ENCODE measurements at places on chromosomes 11 and 22.
A peak's percentile ranks its signal among the peaks of the same experiment; 100 is the strongest.

DNA sequence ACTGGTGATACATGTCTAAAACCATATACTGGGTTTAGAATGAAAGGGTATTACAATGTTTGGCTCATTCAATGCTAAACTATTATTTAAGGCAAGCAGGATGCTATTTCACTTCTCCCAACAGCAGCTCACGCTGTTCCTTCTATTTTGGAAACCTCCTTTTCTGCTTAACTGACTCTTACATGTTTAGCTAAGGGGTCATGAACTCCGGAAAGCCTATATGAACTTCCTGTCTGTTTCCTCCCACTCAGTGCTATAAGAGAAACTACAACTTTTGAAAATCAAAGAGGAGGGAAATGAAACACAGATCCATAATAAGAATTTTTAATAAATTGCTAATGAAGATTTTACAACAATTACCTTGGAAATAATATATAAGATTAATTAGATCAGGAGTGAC is 30.9 kb downstream of the SLC36A4 start:
- no peak for DNase-seq

DNA sequence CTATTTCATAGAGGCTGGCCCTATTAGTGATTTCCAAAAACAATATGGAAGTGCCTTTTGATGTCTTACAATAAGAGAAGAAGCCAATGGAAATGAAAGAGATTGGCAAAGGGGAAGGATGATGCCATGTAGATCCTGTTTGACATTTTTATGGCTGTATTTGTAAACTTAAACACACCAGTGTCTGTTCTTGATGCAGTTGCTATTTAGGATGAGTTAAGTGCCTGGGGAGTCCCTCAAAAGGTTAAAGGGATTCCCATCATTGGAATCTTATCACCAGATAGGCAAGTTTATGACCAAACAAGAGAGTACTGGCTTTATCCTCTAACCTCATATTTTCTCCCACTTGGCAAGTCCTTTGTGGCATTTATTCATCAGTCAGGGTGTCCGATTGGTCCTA is 91.4 kb downstream of the CD44 start:
- DNase-seq, result no peak

DNA sequence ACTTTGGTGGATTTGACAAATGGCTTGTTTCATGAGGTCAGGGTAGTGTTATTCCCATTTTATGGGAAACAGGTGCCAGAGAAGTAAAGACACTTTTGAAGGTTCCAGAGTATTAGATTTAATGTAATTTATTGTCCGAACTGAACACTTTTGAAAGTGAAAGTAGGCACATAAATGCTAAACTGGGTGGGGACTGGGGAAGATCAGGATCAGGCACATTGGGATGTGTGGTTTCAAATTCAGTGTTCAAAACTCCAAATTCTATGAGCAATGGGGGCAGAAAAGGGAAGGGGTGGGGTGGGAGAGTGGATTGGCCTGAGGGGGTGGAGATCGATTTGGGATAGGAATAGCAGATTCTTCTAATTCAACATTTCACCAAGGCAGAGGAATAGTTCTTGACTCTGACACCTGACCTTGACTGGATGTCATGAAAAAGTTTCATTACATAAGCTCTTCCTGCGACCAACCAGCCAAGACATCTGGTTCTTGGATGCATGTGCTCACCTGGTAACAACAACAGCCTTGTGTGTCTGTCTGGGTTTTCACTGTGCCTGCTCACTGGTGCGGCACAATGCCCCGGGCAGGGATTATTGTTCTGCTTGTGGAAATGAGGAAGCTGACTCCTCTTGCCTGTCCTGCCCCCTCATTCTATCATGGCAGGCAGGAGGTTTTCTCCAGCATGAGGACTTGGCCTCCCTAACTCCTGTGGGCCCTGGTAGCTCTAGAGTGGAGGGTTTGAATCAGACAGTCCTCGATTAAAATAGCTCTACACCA is 10.8 kb downstream of the PPFIBP2 start:
- DNase-seq, result peak; percentile 13

DNA sequence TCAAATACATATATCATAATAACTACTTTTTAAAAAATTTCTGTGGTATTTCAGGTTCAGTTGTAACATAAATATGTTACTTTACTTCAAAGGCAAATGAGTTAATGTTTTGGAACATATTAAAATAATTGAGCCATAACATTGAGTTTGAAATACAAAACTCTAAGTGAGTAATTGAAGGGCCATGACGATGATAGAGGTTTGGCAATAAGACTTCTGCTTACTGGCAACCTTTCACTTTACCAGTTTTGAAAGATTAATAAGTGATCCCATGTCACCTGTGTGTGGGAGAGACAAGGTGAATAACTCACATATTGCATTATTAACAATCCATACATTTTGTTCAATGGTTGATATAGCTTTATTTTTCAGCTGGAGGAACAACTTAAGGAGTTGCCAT is 144.4 kb downstream of the GRIA4 start:
- no peak for DNase-seq

DNA sequence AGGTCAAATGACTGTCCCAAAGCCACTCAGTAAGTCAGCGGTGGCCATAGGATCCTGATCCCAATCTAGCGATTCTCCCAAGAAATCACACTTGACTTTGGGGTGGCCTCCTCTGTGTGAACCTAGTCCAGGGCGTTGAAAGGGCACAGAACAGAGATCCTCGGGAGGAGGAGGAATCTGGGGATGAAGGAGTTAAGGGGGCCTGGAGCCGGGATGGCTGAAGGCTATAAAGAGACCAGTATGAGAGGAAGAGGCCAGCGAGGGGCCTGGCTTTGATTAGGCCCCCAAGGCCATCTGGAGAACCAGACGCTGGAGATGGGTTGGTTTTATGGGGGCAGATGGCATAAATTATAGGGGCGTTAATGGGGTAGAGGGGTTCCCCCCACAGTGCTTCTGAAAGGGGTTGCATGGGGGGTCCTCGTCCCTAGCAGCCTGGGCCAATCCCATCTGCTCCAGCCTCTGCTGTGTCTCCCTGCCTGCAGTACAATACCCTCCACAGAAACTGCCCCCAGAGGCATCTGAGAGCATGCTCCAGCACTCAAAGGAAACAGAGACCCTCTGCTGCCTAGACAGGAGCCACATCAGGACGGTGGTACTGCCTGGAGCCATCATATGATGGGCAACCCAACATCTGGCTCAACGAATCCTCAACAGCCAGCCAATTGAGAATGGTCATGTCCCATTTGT is 35.2 kb upstream of the TRIM29 start:
- DNase-seq, result no peak

DNA sequence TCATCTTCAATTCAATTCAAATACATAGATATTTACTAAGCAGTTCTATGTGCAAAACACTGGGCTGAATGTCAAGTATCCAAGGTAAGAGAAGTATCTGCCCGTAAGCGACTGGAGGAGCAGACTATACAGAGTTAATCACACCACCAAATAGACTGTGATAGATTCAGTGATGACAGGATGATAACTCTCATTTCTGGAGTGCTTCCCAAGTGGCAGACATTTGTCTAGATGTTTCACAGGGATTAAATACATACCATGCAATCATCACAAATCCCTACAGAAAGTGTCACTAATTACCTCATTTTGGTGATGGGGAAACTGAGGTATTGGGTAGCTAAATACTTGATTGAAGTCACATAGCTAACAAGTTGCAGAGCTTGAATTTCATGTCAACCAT is 508.7 kb upstream of the TENM4 start:
- DNase-seq, result no peak

DNA sequence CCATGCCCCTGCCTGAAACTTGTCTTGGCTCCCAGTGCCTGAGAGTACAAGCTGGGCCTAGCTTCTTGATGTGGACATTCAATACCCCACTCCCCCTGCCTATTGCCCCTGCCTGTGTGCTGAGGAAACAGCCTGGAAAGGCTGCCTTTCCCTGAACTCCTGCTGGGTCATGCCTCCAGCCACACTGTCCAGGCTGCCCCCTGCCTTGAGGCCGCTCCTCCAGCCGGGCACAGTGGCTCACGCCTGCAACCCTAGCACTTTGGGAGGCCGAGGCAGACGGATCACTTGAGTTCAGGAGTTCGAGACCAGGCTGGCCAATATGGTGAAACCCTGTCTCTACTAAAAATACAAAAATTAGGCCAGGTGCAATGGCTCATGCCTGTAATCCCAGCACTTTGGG is 10.1 kb downstream of the CCS start:
- no peak for DNase-seq

DNA sequence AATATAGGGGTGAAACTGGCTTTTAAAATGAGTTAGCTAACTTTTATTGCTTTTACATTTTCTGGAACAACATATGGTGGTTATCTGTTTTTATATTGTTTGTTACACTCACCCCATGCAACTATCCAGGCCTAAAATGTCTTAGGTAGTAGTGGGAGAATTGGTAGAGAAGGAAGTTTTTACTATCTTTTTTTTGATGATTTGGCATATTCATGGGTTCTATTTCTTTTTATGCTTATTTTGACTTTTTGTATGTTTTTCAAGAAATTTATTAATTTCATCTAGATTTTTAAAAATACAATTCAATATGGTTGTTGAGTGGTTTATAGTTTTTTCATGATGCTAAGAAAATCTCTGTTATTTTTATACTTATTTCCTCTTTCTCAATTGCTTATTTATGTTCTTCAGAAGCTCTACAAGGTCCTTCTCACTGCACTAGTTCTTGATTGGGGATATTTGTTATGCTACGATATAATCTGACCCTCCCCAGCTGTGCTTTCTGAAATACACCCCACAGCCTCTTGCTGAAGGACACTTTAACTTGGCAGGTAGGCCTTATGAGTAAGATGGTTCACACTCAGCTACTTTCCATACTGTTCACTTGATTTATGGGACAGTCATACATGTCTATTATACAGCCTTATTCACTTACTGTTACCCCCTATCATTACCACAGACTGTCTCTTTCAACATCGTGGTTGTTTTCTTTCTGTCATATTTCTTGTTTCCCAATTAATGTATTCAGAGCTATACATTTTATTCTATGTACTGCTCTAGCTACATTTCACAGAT is 431.2 kb downstream of the METTL15 start:
- DNase-seq, result no peak

DNA sequence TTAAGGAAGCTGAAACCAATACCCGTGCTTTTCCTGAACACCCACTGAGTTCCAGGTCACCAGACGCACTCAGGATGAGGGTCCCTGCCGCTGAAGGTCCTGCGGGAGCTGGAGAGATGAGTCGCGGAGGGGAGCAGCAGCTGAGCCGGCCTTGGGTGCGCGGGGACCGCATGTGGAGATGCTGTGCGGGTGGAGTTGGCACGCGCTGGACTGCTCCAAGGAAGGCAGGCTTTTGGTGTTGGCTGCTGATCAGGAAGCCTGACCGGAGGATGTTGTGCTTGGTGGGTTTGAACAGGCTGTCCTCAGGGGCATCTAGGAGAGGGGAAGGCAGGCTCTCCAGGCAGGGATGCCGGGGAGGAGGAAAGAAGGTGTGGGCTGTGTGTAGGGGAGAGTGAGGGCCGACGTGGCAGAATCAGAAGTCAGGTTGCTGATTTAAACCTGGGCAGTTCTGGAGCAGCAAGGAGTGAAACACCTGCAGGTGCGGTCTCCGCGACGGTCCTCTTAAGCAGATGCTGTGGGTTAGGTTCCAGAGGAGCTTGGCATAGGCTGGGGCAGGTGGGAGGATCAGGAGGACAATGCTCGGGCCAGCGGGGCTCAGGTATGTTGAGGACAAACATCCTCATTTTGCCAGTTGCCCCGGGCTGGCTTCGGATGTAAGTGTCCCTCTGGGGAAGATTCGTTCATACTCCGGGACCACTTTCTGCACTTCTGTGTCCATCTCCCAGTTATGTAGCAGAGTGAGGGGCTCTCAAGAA is 197.5 kb upstream of the B3GAT1 start:
- no peak for DNase-seq

- DNase-seq, result no peak
Observed at GRCh38 chr11:17117262-17117661, 39.8 kb upstream of the RPS13 start.

DNA sequence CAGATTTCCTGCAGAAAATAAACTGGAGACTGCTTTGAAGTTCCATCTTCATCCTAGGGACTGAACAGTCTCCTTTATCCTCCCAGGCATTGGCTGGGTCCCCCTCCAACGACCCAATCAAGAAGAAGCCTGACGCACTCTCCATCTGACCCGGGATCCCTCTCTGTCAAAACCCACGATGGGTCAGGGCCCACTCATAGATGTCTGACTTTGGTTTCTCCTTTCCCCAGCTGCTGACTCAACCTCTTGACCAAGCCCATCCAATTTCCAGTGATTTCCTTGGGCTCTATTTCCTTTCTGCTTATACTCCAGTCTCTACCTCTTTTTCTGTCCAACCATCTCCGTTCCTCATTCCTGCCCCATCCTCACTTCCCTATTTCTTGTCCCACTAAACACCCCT is 189.7 kb downstream of the MIAT start:
- DNase-seq, result no peak

Data from hematopoietic multipotent progenitor cell treated with erythropoietin and hydrocortisone succinate and interleukin-3 and kit ligand, for 4 days (in vitro differentiated cells).